Stimulated activated CD8-positive, alpha-beta memory T cell treated with anti-CD3 and anti-CD28 coated beads, Interleukin-2, amount 100 ng/mL, for 1 hour (primary cell): ENCODE measurements at places on chromosomes 1 and 21.

GRCh38 chr1:102628109-102628613 is 480.2 kb downstream of the COL11A1 start:
- no peak for DNase-seq

- DNase-seq, result no peak
Observed at GRCh38 chr1:89557445-89557825, 32.8 kb downstream of the LRRC8B start.

DNA sequence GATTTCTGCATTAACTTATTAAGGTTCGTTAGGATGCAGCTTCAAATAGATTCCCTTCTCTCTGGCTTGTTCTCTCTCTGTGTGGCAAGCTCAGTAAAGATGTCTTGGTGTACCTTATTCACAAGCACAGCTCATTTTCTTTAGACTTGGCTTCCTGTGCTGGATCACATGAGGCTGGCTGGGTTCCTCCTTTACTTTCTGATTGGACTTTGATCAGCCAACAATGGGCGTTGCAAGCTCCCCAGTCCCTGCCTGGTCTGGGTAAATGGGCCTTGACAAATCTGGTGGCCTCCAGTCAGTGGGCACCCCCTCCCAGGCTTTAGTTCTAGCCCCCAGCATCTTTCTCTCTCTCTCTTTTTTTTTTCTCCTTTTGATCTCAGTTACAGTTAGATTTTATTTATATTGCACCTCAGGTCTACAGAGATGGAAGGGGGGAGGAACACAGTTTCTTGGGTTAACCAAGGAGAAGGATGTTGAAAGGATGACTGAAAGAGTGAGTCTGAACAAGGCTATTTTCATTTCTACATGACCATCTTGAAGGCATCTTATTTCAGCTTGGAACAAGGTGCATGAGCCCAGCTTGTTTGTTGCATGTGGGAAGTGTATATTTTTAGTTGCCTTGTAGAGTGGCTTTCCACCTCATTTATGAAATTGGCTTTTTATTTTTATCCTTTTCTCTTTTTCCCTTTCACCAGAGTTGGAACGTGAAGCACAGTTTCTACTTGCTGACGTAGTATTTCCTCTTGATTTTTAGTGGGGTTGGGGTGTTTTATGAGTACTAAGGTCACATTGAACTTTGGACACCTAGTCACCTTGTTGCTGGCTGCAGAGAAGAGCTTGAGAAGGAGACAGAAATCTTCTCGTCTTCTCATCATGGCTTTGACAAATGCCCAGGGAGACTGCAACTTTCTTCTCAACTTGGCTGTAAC is 77.1 kb downstream of the PBX1 start:
- no peak for DNase-seq

- DNase-seq, result no peak
Observed at GRCh38 chr1:31788825-31789256, 24.7 kb upstream of the ADGRB2 start.

- DNase-seq, result no peak
Observed at GRCh38 chr1:59138402-59138801, 158.5 kb upstream of the FGGY start.

GRCh38 chr21:39637197-39637970 is 24.6 kb downstream of the B3GALT5 start:
- no peak for DNase-seq

GRCh38 chr1:61334718-61335589 is 252.6 kb downstream of the NFIA start:
- no peak for DNase-seq

DNA sequence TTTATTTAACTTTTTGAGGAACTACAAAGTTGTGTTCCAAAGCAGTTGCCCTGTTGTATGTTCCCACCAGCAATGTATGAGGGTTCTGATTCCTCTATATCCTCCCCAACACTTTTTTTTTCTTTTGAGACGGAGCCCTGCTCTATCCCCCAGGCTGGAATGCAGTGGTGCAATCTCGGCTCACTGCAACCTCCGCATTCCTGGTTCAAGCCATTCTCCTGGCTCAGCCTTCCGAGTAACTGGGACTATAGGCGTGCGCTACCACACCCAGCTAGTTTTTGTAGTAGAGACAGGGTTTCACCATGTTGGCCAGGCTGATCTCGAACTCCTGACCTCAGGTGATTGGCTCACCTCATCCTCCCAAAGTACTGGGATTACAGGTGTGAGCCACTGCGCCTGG is 60.4 kb upstream of the ENAH start:
- DNase-seq, result no peak

- DNase-seq, result no peak
Observed at GRCh38 chr1:163826500-163826899, 504.7 kb downstream of the NUF2 start.

DNA sequence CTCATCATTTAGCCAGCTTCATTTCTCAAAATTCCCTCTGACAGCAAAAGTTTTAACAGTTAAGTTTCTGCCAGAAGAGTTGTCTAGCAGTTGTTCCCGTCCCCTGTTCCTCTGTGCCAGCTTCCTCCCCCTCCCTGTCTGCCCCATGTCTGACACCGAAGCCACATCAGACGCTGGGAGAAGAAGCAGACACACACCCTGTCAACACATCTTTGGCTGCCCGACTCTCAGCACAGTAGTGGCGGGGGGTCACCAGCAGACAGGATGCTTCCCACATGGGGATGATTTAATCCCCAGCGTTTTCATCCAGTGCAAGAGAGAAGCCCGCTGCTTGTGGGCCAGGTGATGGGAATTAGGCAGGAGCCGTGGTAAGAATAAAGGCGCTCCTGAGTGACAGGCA is 379.4 kb upstream of the RUNX1 start:
- no peak for DNase-seq

GRCh38 chr1:106937104-106937503 is 119.4 kb upstream of the PRMT6 start:
- no peak for DNase-seq

DNA sequence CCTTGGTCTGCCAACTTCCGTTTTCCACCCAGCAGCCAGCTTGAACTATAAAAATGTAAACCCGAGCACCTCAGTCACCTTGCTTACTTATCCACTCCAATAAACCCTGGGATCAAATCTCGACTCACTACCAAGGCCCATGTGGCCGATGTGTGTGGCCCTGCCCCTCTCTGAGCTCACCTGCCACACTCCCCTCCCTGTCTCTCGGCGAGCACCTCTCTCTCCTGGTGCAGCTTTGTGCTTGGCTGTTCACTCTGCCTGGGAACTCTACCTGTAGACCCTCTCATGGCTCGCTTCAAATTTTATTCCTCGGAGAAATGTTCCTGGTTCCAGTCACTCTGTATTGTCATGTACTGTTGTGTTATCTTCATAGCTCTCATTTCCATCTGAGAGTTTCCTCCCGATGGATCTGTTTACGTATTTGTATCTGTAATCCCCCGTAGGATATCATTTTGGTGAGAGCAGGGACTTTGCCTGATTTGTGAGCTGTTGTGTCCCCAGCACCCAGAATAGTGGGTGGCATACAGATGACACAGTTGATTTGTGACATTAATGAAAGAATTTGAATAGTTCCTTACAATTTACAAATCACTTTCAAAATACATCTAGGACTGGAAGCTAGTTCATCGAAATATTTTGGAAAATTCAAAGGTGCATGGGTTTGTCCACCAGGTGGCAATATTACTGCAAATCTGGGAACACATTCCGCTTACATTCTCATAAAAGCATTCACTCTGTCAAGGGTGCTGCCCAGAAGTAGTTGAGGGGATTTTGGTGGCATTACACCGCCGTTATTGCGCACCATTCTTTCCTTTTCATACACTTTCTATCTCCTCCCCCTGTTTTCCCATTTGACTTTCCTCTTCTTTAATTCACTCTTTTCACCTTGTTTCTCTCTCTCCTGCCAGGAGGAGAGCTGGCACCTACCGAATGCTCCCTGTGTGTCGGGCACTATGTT is 95.3 kb downstream of the ABCA4 start:
- DNase-seq, result no peak
